ENCODE measurements at places on chromosomes 6 and 20.

DNA sequence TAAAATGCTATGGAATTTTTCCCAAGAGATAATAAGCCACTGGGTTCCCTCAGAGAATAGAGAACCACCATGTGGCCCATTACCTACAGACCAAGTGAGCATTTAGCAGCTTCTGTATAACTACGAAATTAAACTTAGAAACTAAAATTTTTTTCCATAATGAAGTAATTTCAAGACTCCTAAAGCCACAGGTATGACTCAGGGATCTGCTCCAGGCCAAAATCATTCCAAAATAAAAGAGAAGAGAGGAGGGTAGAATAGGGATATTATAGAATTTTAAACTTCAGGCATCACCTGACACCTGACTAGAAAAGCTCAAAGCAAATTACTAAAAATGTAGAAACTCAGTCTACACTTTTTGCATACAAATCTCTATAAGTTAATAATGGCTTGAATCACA lies 108.9 kb upstream of the DST start:
- no peak for DNase-seq

DNA sequence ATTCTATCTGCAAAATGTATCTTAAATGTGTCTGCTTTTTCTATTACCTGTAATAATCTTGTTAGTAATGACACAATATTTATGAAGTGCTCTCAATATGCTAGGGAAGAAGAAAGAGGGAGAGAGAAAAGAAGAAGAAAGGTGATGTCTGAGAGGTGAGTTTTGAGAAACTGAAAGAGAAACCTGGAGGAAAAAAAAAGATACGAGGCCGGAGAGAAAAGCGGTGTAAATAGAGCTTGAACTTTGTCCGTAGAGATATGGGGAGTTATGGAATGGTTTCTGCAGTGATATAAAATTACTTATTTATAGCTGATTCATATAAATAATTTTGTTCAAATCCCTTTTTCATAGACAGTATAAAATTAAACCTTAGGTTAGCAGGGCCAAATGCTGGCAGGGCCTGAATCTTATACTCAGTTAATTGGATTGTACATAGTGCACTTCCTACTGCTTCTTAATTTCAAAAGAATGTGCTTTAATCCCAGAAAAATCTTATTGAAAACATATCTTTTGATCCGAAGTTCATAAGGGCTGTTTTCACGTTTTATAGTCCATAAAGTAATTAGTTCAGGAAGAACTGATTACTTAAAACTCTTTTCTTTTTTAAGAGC lies 43.0 kb downstream of the MYB start:
- DNase-seq: no peak

GRCh38 chr6:128932061-128932460 lies 49.1 kb downstream of the LAMA2 start:
- DNase-seq: peak; percentile 76

DNA sequence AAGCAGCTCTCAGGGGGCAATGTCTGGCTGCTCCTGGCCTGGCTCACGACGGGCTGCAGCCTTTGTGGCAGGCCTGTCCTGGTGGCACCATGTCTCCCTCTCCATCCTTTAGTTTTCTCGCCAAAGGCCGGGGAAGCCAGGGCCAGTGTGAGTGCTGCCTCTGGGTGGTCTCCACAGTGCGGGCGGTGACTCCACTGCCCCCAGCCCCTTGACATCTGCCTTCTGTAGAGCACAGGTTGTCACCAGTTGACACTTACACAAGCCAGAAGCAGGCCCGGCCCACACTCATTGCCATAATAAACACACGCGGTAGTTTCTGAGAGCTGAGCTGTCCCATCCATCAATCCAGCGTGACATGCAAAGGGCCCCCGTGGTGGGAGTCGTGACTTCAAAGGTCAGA lies 219.5 kb downstream of the TFAP2C start:
- DNase-seq: no peak

DNA sequence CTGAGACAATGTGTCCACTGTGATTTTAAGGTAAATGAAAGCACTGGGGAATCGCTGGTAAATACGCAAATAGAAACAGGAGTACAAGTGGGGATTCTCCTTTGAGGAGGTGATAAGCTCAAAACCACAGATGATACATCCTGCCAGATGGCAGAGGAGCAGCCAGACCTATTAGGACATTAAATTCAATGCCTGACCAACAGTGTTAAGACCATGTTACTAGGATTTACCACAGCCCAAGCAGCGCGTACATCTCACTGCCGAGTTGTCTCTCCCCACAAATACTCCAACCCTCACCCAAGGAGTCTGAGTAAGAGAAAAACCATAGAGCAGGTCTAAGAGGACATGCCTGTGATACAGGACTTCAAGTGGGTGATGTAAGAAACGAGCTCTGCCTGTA lies 68.9 kb upstream of the TULP1 start:
- DNase-seq: no peak

- DNase-seq: no peak
These were observed 21.9 kb downstream of the TOP1 start for GRCh38 chr20:41050361-41051008.

GRCh38 chr20:34748709-34749108 lies 44.6 kb downstream of the TP53INP2 start:
- DNase-seq: no peak

- DNase-seq: peak; percentile 43
These were observed 79.2 kb downstream of the GCLC start for GRCh38 chr6:53465732-53466131.

DNA sequence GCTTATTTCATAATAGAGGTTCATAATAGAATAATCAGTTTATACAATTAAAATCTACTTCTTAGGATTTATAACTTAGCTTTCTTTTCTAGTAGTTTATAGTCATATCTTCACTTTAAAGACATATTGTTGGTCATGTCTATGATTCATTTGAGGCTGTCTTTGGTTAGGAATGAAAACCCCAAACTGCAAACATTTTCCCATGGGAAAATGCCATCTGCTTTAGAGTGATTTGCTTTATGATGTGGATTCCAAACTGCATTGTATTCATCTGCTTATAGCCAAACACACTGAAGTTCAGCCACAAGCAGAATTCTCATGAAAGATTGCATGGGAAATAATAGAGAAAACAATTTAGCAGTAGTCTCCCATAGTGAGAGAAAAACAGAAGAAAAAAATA lies 128.0 kb downstream of the RFPL4B start:
- DNase-seq: no peak

- no peak for DNase-seq
These were observed 43.8 kb downstream of the PKIB start for GRCh38 chr6:122654012-122654411.

DNA sequence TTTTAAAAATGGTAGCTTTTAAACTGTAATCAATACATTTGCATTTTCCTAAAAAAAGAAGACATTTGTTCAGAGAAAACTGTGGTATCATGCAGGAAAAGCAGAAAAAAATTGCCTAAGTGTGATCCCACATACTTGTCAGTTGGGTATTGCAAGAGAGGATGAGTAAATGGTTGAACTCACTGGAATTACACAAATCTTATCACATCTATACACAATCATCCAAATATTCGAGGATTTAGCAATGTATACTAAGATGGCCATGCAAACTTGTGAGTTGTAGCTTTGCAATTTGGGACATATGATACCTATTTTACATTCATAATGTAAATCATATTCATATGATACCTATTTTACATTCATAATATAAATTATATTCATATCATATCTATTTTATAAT lies 58.2 kb upstream of the GJE1 start:
- no peak for DNase-seq

GRCh38 chr6:16711546-16712254 lies 49.6 kb downstream of the ATXN1 start:
- DNase-seq: no peak

DNA sequence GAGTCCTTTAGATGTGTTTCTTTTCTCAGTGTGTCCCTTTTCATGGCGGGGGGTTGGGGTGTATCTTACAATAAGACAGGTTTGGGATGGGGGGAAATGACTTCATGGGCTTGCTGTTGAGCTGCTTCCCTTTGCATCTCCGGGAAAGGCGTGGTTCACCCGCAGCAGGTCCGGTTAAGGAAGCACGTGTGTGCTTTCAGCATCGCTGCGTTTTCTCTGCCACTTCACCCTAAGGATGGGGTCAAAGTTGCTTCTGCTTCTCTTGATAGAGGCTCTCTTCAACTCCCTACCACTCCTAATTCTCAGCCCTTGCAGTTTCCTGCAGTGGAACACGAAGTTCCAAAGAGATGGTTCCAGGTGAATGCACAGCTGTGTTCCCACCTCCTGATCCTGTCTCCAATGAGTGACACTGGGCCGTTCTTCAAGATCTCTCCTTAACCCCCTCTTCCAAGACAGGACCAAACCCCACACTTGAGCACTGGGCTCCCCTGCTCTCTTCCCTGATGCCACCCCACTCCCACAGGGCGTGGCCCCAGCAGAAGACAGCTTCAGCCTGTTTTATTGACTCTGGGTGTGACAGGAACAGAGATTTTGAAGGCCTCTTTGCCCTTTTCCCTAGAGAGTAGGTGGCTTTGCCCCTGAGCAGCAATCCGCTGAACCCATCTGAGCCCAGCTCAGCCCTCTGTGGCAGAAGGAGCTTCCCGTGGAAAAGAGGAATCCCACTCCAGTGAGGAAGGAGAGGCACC lies 85.2 kb downstream of the PLEKHG1 start:
- DNase-seq: no peak

GRCh38 chr6:27545271-27546046 lies 72.6 kb upstream of the ZNF184 start:
- DNase-seq: peak; percentile 63

DNA sequence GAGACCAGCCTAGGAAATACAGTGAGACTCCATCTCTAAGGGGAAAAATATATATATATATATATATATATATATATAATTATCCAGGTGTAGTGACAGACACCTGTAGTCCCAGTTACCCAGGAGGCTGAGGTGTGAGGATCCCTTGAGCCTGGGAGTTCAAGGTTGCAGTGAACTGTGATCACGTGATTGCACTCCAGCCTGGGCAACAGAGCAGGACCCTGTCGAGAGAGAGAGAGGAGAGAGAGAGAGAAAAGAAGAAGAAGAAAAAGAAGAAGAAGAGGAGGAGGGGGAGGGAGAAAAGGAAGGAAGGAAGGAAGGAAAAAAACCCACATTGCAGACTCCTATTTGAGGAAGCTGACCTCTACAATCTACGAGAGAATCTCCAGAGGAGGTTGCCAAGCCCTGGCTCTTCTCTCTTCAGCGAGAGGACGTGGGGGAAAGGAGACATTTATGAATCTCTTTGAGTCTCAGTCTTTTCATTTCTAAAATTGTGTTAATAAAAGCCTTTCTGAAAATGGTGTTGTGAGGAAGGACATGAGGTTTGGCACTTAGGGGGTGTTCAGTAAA lies 49.7 kb downstream of the COL11A2 start:
- DNase-seq: no peak

- DNase-seq: no peak
These were observed 47.2 kb downstream of the RFX6 start for GRCh38 chr6:116924245-116924644.

DNA sequence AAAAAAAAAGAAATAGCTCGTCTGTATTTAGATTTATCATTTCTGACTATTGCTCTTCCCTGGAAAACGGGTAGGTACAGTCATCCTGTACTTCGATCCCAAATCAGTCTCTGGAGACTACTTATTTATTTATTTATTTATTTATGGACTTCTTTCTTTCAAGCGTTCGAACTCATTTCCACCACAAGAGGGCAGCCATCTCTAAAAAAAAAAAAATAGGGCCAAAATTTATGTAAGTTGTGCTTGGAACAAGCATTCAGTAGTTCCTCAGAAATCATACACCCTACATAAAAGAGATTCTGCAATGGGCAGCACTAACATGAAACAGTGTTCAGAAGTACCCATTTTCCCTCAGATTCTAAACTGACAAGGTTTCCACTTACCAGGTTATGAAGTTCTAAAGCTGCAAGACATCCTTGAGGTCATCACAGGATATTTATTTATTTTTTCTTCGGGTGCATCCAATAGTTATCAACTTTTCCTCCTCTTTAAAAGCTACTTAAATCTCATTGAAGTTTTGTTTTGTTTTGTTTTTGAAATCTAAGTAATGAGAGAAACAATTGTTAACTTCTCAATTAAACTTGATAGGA lies 1.9 kb upstream of the BMP2 start:
- no peak for DNase-seq

DNA sequence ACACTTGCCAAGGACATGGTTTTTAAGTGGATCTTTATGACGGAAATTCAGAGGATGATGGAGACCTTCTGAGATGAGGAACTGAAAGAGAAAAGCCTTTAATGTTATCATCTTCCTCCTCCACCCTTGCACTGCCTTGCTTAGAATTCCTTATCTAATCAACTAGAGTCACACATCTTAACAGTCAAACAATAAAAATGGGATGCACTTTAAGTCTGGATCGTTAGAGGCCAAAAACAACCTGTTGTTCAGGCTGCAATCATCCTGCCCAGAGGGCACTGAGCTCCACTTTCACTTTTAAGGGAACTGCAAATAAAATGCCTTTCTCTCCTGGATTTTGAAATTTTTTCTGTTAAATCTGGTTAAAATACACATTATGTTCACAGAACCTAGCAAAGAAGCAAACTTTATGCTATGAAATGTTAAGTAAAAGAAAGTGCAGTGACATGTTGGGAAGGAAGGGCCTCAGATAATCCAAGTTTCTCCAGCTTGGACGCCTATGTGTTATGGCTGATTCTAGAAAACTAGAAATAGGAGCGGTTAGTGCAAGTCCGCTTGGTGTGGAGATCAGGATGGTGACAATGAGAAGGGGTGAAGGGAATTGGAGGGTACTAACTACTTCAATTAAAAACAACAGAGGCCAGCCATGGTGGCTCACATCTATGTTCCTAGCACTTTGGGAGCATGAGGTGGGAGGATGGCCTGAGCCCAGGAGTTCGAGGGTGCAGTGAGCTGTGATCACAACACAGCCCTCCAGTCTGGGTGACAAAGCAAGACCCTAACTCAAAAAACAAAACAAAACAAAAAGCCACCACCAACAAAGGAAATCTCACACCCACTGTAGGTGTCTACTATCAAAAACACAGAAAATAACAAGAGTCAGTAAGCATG lies 66.4 kb upstream of the KIF13A start:
- no peak for DNase-seq

GRCh38 chr6:63349401-63349800 lies 29.6 kb upstream of the LGSN start:
- DNase-seq: no peak

DNA sequence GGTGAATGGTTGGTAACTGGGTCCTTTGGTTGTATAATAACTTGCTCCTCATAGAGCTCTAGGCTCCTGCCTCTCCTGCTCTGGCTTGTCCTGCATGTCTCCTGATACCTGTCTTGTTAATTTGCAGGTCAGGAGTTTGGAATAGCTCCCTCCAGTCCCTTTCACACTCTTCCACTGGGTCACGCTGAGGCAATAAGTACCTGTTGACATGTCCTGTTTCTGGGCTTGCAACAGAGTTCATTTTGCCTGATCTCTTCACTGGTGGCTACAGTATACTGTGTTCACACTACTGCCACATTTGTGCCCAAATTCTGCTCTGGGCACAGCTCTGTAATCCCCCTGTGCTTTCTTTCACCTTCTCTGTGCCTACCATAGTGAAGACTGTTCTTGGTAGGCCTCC lies 25.4 kb upstream of the C20orf144 start:
- DNase-seq: no peak

All from epithelial cell of prostate (primary cell).